ENCODE measurements at places on chromosomes 6 and 20. TPM values are rescaled to one million over a fixed set of nuclear protein-coding genes. Genes with fewer than 3 reads are reported as not detected.

Gene C4A
- total RNA-seq, result 0.96 TPM

Gene NRSN1
- not detected for total RNA-seq

Gene CNKSR3
- 10.8 TPM for total RNA-seq

Gene GATA5
- not detected for total RNA-seq

Gene C20orf204
- 3.9 TPM for total RNA-seq

Gene E2F1
- total RNA-seq, result 8.2 TPM

Gene HTR1E
- not detected for total RNA-seq

Gene MAP7
- total RNA-seq, result 0.65 TPM

Data from vein endothelial cell (primary cell).